ENCODE measurements at places on chromosomes 13 and 19.

DNA sequence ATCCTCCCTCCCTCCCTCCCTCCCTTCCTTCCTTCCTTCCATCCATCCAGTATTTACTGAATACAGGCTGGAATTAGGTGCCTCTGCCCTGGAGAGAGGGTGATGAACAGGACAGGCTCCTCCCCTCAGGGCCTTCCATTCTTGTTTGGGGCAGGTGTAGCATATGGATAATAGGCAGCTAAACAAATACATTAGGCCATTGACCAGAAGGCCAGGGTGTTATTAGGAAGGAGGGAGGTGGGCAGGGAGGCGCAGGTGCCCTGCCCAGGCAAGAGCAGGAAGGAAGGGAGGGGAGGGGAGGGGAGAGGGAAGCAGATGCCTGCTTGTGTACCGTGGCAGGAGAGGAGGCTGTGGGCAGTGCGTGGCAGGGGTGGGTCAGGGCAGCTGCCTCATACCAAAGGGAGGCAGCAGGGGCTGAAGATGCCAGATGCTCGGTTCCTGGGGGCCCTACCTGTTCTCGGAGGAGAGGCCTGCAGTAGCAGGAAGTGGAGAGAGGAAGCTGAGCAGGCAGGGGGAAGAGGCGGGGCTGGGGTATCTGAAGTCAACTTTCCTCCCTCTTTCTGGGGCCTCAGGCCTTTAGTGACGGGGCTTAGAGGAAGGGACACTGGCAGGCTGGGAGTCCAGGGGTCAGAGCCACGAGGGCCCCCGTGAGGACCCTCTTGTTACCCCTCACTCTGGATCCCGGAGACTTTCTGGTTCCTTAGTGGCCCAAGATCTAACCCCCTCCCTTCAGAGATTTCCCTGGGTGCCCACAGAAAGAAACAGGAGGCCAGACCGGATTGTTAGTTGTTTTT, at the start of gene RINL:
RINL (minus strand) TSS at position 495 of the 794 bp plus-strand sequence. CDS start 1,533 bp downstream, outside the sequence.
- DNase-seq: peak; percentile 80

GRCh38 chr13:37640499-37640898, 41.9 kb upstream of the POSTN start:
- DNase-seq: no peak

- DNase-seq: no peak
These were observed 895 bp upstream of the TRPC4 start for GRCh38 chr13:37870489-37870845.

DNA sequence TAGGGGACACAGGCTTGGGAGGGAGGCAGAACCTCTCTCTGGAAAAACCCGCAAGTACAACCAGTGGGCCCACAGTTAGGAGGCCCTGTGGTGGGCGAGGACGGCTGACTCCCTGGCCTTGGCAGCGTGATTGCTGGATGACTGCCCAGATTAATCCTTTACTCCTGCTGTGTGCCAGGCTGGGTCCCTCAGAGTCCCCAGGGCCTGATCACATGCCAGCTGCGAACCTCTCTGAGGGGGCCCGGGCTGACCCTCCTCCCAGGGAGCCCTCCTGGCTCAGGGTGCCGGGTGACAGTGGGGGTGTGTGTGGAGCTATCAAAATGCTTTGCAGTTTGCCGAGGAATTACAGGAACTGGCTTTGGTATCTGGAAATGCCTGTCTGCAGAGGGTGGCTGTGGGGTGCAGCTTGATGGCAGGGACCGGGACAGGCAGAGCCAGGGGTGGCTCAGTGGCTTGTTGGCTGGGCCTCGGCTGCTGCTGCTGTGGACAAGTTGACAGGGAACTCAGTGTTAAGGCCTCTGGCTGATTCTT, 48.9 kb downstream of the DNM2 start:
- DNase-seq: no peak

DNA sequence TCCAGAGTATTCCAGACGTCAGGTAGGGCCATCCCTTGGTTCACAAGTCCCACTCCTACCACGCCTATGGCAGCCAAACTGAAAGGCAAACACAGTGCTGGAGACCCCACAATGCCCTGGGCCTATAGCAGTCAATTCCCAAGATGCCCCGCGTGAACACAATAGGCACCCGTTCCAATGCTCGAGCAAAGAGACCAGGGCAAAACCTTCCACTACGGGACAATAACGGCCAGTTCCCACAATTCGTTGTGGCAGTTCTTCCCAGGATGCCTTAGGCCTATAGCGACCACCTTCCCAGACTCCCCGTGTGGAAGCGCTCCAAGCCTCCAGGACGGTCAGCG, 538 bp downstream of the ZNF428 start:
- peak; percentile 48 for DNase-seq

DNA sequence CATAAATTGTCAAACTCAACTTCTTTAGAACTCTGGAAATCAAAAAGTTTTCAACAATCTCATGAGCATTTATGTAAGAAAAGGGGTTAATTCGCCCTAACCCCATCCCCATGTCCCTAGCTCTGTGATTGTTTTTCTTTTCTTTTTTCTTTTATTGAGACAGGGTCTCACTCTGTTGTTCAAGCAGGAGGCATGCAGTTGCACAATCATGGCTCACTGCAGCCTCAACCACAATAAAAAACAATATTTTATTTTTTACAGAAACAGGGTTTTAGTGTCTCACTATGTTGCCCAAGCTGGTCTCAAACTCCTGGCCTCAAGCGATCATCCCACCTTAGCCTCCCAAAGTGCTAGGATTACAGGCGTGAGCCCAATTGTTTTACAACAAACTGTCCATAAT, 16.7 kb downstream of the VWA8 start:
- no peak for DNase-seq

DNA sequence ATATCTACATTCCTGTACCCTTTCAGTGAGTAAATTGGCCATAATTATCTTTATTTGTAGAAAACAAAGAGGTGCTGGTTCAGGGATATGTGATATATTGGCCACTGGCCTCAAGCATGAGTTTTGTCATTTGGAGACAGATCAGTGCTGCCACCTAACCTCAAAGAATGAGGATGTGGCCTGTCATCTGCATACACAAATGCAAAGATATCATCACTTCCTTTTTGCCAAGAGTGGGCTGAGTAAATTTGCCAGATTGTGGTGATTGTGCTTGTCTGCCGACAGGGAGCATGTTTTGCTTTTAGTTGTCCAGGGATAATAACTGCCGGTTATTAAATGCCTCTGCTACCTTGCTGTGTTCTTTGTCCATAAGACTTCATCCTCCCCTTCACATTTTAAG, 44.2 kb downstream of the WASF3 start:
- peak; percentile 5 for DNase-seq

DNA sequence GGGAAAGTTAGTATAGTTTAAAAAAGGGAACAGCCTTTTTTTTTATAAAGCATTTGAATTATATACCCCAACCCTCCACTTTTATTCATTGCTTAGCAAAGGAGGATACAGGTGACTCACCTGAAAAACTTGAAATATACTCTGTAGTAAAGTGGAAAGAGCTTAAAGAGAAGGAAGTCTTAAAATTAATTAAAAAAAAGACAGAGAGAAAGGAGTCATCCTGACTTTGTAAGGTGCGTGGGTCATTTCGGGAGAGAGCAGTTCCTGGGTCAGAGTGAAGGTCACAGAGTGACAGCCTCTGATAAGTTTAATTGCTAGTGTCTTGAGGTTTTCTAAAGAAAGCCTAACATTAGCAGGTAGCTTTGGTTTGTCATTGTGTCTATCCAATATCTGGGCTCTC, 310.3 kb downstream of the KLF5 start:
- no peak for DNase-seq

DNA sequence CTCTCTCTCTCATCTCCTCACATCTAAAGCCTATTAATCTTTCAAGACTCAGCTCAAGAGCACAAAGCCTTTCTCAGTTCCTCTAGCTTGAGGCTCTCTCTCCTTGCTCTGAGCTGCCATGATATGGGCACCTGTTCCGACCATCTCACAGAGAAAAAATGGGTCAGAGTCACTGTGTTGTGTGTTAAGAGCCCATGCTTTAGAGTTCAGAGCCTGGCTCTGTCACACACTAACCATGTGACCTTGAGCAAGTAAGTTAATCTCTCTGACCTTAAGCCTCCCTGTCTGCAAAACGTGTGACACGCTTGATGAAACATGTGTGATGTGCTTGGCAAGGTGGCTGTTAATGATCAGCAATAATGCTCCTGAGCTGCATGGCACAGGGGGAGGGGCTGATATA, 245.2 kb downstream of the DLEU7 start:
- no peak for DNase-seq

DNA sequence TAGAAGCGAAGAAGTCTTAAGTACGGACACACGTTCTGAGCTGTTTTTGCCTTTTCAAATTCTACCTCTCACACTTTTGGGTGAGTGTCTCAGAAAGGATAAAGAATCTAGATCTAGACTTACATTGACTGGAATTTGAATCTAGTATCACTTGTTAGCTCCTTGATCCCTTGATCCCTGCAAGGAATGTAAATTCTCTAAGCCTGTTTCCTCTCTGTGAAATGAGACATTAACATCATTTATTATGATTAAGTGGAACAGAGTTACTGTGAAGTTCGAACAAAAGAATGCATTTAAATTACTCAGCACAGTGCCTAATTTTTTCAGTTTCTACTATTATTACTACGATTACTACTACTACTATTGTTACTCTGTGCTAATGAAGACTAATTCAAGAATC, 86.6 kb upstream of the POSTN start:
- no peak for DNase-seq

DNA sequence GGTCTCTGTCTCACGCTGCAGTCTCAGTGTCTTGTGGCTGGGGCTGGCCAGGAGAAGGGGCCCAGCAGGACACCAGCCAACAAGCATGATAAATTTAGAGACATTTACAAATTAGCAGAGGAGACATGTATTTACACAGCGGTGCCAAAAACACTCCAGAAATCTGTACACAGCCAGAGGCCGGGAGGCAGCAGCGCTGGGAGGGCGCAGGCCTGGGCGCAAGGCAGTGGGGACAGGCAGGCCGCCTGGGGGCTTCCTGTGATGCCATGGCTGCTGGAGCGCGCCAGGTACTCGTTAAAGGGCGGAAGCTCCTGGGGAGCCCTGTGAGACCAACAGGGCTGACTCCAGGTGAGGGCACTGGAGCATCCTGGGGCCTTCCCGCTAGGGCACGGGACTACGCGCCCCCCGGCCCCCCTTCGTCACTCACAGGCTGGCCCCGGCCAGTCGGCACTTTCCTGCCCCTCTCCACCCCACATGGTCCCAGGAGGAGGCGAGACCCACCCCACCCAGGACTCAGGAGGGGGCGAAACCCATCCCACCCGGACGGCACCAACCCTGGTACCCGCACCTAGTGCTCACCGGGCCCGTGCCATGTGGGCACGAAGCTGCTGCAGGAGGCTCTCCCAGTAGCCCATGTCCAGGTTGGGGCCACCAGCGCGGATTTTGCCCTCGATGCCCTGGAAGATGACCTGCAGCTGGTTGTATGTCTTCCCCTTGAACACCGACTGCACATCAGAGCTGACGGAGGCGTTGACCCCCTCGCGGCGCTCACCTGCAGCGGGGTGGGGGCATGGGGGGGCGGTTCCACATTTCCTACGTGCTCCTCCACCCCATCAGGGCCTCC, 7.4 kb upstream of the TBXA2R start:
- no peak for DNase-seq

- no peak for DNase-seq
These were observed 14.9 kb downstream of the MRPS31 start for GRCh38 chr13:40756042-40756441.

DNA sequence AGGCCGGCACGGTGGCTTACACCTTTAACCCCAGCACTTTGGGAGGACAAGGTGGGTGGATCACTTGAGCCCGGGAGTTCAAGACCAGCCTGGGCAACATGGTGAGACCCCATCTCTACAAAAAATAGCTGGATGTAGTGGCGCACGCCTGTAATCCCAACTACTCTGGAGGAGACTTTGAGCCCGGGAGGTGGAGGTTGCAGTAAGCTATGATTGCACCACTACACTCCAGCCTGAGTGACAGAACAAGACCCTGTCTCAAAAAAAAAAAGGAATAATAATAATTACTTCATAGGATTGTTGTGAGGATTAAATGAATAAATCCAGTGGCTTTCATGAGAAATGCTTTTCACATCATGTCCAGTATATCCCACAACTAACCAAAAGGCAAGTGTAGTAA, 8.0 kb downstream of the IGSF23 start:
- DNase-seq: no peak

DNA sequence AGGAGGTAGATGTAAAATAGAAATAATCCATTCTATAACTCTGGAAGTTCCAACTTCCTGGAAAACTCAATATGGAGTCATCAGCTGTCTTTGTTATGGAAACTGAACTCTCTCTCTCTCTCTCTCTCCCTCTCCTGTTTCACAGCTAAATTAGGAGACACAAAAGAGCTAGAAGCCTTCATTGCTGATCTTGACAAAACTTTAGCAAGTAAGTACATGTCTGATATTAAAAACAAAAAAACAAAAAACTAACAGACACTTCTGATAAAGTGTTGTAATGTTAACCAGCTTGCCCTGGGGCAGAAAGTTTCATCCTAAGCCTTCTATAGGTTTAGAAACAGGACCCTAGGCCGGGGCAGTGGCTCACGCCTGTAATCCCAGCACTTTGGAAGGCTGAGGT, 11.3 kb downstream of the RGCC start:
- DNase-seq: peak; percentile 37

GRCh38 chr19:55158848-55159749, 1.6 kb upstream of the TNNI3 start:
- DNase-seq: no peak

DNA sequence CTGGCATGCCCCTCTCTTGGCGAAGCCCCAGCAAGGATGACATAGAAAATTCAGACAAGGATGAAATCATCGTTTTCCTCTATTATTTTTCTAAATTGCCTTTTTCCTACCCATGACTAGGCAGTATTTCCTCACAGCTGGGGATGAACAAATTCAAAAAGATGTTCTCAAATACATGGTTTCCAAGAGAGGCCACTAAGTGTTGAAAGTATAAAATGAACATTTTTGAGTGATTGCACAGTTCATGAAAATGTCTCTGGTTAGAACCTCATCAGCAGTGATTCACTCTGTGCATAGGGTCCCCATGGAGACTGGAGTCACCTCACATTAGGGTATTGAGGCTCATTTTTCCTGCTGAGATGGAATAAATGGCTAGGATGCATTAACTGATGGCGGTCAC, 373.7 kb downstream of the DNAJC15 start:
- DNase-seq: no peak

DNA sequence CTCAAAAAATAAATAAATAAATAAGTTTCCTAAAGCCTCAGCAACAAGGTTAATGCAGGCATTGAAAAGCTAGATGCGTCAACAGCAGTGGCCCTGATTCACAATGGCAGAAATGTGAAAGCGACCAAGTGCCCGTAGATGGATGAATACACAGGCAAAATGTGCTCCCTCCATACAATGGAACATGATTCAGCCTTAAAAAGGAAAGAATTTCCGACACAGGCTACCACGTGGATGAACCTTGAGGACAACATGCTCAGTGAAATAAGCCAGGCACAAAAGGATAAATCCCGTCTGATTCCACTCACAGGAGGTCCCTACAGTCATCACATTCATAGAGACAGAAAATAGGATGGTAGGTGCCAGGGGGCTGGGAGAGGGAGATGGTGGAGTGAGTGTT, 31.7 kb downstream of the INSR start:
- no peak for DNase-seq

All from CD4-positive, alpha-beta T cell treated with Interleukin-17A for 1 hour (primary cell).